ENCODE measurements at places on chromosomes 7 and 10.

DNA sequence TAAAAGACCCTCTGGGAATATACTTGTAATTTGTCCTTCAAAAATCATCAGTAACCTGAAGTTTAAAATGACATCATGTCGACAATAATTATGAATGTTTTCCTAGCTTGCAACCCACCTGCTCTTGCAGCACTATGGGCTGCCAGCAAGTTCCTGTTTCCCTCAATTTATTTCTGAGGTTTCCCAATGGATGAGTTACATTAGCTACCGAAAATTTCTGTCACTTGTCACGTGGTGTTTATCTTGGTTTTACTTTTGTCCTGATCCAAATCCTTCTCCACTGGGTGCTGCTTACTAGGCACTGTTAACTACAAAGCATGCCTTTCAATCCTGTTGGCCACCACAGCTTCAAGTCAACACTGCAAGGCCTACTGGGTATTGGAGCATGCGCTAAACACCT lies 31.5 kb downstream of the GIMAP8 start:
- DNase-seq: no peak

- no peak for DNase-seq
These were observed 31.8 kb downstream of the KLRG2 start for GRCh38 chr7:139451638-139452037.

DNA sequence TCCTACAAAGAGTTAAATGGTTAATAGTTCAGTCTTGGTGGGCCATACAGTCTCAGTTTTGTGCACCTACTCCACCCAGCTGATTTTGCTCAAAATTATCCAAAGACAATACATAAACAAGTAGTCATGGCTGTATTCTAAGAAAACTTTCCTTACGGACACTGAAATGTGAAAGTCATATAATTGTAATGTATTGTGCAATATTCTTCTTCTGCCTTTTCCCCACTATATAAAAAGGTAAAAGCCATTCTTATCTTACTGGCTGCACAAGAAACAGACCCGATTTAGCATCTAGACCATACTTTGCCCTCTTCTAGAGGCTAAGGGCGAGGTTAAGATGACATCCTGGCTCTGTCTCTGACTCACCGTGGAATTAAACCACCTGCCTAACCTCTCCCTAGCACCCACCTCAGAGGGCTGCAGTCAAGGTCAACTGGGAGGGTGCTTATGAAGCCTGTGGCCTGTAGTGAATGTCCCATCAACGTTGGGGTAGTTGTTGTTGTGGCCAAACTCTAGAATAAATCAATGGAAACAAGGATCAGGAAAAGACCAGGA lies 63.8 kb upstream of the DOCK1 start:
- no peak for DNase-seq

GRCh38 chr10:74371696-74372095 lies 220.7 kb downstream of the ADK start:
- no peak for DNase-seq

DNA sequence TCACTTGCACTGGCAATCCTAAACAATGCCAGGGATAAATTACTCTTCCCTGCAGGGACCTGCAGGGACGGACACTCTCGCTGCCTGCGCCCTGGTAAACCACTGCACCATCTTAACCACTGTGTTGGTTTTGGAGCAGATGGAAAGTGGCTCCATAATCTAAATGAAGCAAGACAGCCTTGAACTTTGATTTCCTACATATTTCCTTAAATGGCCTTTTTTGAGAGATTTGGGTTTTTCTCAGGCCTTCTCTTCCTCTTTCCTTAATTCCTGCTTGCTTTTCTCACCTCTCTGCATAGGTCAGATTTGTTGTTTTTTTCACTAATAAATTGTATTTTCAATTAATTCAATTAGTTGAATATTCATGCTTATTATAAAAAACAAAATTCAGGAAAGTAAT lies 2.8 kb downstream of the PILRA start:
- DNase-seq: no peak

All from LoVo (cell line).